Substantia nigra (tissue), 51 donors: ENCODE measurements at places on chromosomes 11 and 22.
A peak's percentile ranks its signal among the peaks of the same experiment; 100 is the strongest.

DNA sequence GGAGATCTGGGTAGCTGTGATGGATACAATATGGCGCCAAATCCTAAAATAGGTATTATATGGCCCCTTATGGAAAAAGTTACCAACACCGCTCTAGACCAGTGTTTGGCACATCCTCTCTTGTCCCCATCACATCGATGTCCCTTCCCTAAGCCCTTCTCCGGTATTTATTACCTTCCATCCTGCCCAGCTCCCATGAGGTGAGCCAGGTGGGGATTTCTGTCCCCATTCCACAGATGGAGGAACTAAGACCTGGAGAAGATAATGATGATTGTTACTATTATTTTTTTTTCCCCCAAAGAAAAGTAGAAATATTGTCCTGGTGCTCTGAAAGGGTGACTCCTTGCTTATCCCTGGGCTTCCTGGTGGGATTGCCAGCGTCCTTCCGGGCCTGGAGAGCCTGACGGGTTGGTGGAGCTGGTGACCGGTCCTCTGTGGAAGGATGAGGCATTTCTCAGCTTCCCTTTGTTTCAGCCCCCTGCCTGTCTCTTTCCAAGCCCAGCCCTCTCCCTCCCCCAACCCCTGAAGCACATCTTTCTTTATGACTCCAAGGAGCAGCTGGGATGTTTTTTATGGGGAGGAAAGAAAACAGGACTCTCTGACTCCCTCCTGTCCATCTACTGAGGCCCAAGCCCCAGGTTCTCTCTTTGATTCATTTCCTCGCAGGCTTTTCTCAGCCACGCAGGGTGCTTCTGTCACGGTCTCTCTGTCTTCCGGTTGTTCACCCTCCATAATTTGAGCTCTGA lies 65.4 kb downstream of the TP53I11 start:
- DNase-seq: no peak

GRCh38 chr11:23932485-23932898 lies 564.4 kb upstream of the LUZP2 start:
- DNase-seq: no peak

GRCh38 chr22:44624689-44625420 lies 77.1 kb upstream of the PRR5 start:
- no peak for DNase-seq

- no peak for DNase-seq
Measured at GRCh38 chr11:14538271-14538925, 18.2 kb upstream of the PSMA1 start.

- peak; percentile 76 for DNase-seq
Measured at GRCh38 chr22:17536269-17536668, 27.0 kb upstream of the SLC25A18 start.

DNA sequence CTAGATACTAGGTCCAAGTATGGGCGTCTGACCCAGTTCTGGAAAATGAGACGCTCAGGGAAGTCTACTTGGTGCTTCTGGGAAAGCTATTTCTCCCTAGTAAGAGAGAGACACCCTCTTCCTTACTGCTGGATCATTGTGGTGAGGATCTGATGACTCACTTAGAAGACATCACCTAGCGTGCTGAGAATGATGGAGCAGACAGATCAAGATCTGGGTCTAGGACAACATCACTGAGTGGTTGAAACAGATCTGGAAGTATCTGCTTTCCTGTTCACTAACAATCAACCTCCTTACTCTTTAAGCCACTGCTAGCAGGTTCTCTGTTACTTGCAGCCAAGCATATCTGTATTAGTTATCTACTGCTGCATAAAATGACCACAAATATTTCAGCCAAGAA lies 38.3 kb upstream of the HMGXB4 start:
- no peak for DNase-seq

DNA sequence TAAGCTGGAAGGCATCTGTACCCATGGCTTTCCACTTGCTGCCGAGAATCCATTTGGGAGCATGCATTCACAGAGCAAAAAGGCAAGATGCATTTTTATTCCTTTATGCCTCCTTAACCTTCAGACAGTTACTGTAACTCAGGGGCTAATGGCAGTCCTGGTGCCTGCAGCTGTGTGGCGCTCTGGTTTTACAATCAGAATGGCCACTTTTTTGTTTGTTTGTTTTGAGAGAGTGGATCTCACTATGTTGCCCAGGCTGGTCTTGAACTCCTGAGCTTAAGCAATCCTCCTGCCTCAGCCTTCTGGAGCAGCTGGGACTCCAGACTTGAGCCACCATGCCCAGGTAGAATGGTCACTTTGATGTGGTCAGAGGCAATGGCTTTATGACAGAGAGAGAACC lies 101.8 kb downstream of the NAV2 start:
- DNase-seq: no peak

DNA sequence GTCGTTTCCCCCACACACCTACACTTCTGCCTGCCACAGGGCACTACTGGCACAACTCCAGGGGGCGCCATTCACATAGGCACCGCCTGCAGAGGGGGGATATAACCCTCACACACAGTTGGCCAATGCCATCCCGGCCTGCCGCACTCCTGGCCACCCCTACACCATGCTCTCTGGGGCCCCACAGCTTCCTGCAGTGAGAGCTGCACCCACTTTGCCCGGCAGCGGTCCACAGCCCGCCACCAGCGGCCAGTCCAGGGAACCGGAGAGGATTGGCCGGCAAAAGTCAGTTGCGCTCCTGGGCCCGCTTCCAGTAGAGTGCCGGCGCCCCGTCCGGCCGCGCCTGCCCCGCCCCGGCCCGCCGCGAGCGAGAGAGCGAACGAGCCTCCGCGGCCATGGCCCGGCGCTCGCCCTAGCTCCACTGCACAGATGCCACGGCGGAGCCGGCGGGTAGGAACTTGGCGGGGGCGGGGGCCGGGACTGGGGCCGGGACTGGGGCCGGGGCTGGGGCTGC lies 25.6 kb upstream of the SUSD2 start:
- peak; percentile 64 for DNase-seq

GRCh38 chr22:25815561-25815960 lies 73.6 kb downstream of the MYO18B start:
- DNase-seq: no peak
